ENCODE measurements at places on chromosomes 1 and 21.

- DNase-seq, result no peak
Observed at GRCh38 chr1:44672254-44672955, 1.9 kb downstream of the TMEM53 start.

- DNase-seq, result peak; percentile 18
Observed at GRCh38 chr1:75908717-75909152, 23.5 kb downstream of the ASB17 start.

GRCh38 chr1:220137019-220137786, 43.3 kb downstream of the IARS2 start:
- DNase-seq, result peak; percentile 97

- no peak for DNase-seq
Observed at GRCh38 chr1:88514544-88515060, 169.5 kb upstream of the PKN2 start.

GRCh38 chr21:34336756-34337391, 26.9 kb upstream of the KCNE2 start:
- no peak for DNase-seq

DNA sequence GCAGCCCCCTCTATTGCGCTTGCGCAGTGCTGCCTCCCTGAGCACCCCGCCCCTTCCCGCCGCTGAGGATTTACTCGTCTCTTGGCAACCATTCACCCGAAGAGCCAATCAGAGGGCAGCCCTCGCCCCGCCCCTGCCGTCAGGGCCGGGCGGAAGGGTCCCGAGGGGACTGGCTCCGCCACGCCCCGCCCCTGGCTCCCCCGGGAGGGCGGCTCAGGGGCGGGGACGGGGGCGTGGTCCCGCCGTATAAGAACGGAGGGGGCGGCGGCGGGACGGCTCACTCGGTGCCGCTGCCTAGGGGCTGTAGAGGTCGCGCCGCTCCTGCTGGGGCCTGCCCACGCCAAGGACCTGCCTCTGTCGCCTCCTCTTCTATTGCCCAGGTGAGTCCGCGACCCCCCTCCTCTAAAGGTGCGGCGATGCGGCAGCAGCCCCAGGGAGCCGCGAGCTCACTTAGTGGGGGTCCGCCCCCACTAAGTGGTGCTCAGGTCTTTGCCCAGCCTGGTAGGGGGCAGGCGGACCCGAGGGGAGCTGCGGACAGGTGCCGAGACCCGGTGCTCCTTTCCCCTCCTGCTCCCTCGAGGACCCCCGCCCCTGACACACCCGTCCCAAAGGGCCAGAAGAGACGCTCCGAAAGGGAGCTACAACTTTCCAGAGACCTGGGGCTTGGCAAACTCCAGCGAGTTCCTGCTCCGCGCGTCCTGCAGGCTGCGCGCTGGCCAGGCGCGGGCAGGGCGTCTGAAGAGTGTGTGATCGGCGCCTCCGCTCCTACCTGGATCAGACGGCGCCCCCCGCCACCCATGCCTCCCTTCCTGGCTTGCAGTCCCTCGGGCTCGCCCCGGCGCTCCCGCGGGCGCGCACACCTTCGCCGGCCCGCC, at the start of gene TENT5C:
Gene TENT5C, plus strand, starts transcription at position 275 of the 875 bp plus-strand sequence. CDS start 16,821 bp downstream, outside the sequence.
- DNase-seq, result peak; percentile 99

DNA sequence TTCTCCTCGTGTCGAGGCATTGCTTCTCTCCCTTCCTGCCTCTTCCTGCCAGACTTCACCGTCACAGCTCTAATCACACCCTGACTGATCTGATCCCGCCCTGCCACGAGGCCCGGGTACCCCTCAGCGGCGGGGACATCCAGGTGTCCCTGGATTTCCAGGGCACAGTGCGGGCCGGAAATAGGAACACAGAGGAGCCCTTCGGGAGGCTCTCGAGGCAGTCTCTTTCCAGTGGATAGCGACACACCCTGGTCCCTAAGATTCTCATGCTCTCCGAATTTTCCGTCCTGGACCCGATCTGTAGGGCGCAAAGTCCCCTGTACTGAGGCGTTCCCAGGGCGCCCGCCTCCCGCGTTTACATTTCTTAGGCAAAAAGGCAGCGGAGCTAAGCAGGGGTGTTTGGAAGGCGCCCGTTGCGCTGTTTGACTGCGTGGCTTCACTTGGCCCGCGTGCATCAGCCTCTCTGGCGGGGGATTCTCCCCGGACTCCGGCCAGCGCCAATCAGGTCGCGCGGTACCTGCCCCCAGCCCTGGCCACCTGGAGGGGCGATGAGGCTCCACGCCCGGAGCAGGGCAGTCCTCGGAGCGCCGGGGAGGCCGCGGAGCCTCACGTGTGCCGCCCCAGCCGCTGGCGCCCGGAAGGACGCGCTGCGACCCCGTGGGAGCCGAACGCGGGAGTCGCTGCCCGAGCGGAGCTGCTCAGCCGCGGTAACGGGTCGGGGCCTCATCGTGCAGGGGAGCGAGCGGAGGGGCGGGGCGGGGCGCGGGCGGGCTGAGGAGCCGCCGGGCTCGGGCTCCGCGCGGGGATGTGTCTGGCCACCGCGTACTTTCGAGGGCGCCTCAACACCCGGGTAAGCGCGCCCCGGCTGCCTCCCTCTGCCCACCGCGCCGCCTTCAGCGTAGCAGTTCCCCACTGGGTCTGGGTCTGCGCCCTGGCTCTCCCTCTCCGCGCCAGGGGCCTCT, at the start of gene FAM163A:
Gene FAM163A, plus strand, starts transcription at position 575 of the 962 bp plus-strand sequence. CDS start 69,807 bp downstream, outside the sequence.
- peak; percentile 27 for DNase-seq

DNA sequence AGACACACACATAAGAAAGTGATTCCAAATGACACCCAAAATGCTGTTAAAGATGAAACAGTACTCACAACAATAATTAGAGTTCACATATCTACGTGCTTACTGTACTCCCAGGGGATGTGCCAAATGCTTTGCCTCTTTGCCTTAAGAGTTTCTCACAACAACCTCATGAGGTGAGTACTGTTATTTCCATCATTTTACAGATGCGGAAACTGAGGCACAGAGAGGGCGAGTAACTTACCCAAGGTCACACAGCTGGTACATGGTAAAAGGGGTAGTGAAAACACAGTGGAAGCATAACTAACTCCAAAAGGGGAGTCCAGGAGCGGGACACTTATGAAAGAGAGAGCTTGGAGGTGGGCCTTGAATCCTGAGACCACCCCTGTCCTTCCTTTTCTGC, 171.8 kb downstream of the ACTL8 start:
- no peak for DNase-seq

DNA sequence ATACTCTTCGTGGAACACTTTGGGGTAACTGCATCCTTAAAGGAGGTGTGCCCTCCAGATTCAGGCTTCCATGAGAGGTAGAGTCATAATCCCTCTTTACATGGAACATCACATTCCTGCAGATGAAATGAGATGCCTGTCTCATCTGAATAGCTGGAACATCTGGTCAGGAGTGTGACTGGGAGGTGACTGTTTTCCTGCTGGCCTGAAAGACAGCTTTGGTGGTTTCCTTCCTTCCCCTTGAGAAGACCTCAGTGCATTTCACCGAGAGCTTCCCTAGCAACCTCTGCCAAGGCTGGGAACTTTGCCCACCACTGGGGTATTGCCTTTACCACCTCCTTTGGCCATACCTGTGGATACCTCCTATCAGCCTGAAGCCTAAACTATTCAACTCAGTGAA, 46.7 kb upstream of the GUCA2A start:
- DNase-seq, result no peak

- DNase-seq, result no peak
Observed at GRCh38 chr21:41667136-41667535, 99.7 kb downstream of the RIPK4 start.

DNA sequence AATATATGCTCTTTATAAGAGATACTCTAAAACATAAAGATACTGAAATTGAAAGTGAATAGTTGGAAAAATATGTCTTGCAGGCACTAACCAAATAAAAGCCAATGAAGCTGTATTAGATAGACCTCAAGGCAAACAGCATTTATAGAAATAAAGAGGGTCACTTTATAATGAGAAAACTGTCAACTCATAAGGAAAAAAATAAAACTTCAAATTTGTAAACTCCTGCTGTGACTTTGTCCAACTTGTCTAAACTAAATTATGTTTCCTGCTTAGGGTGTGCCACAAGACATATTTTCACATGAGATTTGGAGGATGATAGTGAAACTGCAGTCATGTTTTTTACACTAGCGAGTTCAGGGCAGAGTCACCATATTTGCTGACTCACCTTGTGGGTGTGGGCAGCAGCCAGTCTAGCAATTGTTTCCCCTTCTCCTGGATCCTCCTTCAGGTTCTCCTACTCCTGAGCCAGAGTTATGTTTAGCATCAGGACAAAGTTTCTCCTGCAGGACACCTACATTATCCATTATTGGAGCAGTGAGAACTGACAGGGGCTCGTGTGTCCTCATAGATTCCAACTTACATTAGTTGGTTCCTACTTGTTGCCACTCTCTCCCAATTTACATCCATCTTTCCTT, 43.8 kb downstream of the CD53 start:
- DNase-seq, result no peak

- DNase-seq, result no peak
Observed at GRCh38 chr1:240539769-240540414, 72.1 kb downstream of the GREM2 start.

DNA sequence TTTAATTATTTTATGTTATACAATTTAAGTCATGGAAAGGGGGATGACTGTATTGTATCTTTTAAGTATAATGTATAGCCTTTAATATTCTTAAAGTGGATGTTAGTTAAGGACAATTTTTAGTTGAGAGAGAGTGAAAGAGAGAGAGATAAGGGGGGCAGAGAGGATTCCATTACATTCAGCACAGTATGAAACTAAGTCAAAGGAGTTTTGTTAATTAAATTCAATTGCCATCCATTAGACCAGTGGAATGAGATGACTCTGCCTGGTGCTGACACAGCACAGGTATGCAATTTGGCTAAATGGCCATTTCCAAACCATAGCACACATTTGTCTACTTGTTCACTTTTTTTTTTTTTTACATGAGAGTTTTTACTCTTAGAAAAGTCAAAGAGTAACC, 27.5 kb downstream of the NFIA start:
- no peak for DNase-seq

GRCh38 chr1:51928896-51929295, 50.4 kb upstream of the NRDC start:
- DNase-seq, result no peak

DNA sequence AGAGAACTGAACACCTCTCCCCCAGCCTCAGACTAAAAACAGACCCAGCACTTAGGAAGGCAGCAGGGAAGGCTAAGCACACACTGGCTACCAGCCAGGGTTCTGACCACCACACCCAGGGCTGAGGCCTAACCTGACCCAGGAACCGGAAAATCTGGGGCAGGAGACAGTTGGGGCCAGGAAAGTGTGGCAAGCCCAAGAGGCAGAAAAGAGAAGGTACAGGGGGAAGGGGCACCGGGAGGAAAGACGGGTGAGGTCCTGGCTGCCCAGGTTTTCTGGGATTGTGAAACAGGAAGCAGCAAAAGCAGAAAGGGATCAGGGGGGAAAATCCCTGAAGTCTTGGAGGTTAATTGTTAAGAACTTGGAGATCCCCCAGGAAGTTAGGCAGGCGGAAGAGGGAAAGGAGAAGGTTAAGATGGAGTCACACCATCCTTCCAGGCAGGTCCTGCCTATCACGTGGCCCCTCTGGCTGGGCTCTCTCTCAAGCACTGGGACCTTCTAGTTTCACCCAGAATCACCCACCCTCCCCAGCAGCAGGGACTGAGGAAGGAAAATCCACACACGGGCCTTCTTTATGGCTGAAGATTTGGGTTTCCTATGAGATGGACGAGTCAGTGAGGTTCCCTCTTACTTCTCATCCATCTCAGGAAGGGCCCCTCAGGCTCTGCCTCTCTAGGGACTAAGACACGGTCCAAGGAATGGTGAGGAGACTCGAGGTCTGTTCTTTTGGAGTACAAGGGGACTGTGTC, 2.6 kb downstream of the HDGF start:
- DNase-seq, result no peak

DNA sequence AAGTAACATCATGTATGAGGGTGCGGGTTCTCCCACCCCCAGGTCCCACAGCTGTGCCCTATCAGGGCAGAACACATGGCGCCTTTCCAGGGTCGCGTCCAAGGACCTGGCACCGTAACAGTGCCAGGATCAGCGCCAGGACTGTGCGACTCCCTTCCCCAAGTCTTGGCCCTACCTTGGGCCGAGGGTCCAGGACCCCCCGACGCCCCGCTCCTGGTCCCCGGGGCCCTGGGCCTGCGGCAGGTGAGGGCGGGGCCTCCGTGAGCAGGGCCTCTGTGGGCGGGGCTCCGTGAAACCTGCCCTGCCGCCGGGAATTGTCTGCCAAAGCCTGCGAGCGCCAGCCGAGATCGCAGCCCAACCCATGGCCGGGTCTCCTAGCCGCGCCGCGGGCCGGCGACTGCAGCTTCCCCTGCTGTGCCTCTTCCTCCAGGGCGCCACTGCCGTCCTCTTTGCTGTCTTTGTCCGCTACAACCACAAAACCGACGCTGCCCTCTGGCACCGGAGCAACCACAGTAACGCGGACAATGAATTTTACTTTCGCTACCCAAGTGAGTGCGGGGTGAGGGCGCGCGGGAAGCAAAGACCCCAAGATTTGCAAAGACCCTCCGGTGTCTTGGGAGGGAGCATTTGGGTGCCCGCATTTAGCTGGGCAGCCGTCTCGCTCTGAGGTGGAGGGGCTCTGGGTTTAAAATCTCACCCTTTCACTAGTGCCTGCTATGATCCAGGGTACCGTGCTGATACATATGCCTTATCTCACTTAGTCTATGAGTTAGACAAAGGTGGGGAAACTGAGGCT, at the start of gene RHBG:
Gene RHBG, plus strand, starts transcription at position 323 of the 796 bp plus-strand sequence. Its CDS starts 39 bp downstream, at position 362.
- no peak for DNase-seq

GRCh38 chr1:54499360-54500106, 48.5 kb upstream of the ACOT11 start:
- no peak for DNase-seq

DNA sequence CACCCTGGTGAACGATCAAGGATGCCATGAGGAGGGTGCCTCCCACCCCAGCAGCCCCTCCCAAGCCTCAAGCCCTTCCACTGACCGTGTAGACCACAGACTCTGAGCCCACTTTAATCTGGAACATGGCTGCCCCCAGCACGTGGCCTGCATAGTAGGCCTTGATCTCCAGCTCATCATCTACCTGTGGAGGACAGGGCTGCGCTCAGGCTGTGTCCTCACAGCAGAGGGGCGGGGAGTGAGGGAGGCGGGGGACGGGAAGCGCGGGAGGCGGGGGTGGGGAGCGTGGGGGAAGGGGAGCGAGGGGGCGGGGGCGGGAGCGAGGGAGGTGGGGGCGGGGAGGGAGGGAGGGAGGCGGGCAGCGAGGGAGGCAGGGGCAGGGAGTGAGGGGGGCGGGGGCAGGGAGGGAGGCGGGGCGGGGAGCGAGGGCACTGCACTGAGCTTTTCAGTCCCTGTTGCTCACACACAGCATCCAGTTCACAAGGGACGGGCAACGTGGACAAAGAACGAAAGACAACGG, 7.1 kb downstream of the PUSL1 start:
- no peak for DNase-seq

- no peak for DNase-seq
Observed at GRCh38 chr1:232576537-232576936, 53.4 kb downstream of the SIPA1L2 start.

All from hematopoietic multipotent progenitor cell (in vitro differentiated cells).